HS-27A (cell line): ENCODE measurements at places on chromosomes 2 and 18.

DNA sequence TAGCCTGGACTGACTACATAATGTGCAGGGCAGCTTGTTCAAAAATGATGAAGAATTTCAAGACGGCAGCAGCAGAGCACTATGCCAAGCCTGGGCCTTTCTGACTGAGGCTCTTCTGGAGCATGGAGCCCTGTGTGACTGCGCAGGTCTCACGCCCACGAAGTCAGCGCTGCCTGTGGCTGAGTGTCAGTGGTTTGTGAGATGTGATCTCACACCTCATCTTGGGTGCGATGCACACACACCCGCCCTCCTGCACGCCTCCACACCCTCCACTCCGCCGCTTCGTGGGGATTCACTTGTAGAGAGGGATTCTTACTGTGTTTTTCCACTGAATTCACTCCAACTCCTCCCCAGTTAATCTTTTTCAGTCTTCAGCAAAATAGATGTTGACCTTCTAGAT is 103.9 kb downstream of the VIT start:
- no peak for DNase-seq

GRCh38 chr2:125745514-125745913 is 910.4 kb upstream of the GYPC start:
- no peak for DNase-seq

GRCh38 chr2:108787216-108787541 is 608 bp downstream of the CCDC138 start:
- DNase-seq: peak; percentile 12

- no peak for DNase-seq
These were observed 34.7 kb upstream of the MAP2 start for GRCh38 chr2:209389171-209389618.

DNA sequence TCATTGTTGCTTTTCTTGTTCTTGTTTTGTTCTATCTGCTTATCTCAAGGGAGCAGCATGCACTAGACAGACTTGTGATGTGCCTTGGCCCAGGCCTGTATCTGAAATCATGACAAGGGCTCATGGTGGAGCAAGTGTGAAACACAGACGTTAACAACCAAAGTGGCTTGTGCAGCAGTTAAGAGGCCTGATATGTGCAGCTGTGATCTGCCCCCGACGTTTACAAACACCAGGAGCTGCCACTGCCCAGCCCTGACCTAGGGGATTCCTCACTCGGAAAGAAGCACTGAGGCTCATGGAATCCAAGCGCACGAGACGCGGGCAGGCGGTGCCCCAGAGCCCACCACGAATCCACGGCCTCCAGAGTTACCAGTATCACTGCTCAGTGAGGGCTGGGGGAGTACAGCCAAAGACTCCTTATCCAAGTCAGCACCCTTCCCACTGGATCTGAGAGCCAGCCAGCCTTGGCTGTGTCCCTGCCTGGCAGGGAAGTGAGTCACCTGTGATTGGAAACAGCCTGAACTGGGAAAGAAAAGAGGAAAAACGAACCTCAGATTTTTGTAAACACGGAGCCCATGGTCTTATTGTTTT is 62.3 kb upstream of the SNTG2 start:
- DNase-seq: no peak

GRCh38 chr2:6071519-6071918 is 379.3 kb downstream of the SOX11 start:
- DNase-seq: no peak

DNA sequence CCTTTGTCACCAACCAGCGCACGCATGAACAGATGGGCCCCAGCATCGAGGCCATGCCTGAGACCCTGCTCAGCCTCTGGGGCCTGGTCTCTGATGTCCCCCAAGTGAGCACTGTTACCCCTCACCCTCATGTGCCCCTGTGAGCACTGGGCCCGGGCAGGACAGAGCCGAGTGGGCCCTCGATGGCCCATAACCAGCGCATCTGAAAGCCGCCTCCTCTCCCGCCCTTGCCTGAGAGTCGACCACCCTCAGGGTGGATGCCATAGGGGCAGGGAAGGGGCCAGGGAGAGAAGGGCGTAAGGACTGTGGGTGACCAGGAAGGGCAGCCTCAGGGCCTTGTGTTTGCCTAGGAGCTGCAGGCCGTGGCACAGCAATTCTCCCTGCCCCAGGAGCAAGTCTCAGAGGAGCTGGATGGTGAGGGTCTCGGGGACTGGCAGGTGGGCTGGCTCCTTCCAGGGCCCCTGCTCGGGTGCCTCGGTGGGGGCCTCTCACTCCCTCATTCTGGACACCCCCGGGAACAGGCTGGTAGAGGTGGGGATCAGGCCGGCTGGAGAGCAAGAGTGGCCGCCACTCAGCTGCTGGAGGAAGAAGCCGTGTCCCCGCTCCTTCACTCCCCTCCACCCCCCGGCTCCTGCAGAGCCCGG is 2.1 kb downstream of the PROM2 start:
- DNase-seq: no peak

- no peak for DNase-seq
These were observed 116.1 kb upstream of the ZNF516 start for GRCh38 chr18:76610933-76611749.

DNA sequence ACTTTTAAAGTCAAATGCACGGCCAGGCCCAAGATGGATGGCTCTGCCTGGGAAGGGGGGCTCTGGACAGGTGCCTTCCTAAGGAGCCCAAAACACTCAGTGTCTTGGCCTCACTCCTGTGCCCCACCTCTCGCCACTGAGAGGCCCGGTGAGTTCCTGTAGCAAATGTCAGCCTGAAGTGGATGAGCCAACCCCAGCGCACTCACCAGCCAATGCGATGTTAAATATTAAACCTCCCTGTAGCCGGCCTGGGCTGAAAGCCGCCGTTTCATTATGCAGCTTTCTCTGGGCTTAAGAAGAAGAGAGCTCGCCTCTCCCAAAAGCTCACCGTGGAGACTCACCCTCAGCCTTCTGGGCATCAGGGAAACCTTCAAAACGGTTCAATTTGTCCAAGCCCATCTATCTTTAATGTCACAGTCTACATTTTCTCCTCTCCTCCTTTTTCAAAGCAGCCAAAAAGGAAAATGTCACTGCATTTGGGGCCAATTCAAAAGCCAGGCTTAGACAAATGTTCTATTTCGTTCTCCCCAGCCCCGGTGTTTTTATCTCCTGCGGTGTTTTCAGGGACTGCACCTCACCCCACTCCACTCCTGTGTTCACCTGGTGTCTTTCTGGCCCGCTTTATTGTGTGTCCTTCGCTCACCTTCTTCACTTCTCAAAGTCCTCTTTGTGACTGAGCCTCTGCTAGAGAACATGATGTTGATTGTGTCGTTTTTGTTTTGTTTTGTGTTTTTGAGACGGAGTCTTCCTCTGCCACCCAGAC is 124.0 kb downstream of the NRP2 start:
- no peak for DNase-seq

DNA sequence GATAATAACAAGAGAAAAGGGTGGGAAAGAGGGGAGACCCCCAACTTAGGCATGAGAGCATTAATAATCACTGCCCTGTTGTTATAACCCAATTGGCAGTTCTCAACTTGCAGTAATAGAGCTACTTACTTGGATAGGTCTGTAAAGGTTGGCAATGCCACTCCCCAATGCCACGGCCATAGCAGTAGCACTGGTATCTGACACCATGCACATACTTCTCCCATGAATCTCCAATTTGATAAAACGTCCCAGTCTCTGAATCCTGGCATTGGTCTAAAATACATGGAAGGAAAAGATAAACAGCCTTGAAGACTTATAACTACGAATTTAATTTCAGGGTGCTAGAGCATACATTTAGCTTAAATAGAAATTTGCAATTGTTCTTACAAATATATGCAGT is 16.8 kb downstream of the FN1 start:
- DNase-seq: no peak

DNA sequence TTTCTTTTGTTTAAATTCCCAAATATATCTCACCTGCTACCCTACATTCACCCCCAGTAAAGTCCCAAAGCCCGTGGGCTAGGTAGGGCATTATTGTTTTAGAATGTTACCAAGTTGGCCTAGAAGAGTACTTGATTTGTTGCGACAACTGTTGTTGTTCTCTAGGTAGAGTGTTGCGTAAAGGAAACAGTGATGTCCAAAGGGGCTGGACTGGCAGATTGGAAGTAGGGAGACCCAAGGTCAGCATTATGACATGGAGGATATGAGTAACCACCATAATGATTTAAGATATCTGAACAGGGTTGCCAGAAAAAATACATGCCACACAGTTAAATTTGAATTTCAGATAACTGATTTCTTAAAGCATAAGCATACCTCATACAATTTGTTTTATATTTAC is 39.2 kb downstream of the SCN1A start:
- DNase-seq: no peak

GRCh38 chr2:148642891-148643416 is 1.6 kb upstream of the EPC2 start:
- no peak for DNase-seq

- no peak for DNase-seq
These were observed 288.6 kb upstream of the HDAC4 start for GRCh38 chr2:239689410-239689809.

DNA sequence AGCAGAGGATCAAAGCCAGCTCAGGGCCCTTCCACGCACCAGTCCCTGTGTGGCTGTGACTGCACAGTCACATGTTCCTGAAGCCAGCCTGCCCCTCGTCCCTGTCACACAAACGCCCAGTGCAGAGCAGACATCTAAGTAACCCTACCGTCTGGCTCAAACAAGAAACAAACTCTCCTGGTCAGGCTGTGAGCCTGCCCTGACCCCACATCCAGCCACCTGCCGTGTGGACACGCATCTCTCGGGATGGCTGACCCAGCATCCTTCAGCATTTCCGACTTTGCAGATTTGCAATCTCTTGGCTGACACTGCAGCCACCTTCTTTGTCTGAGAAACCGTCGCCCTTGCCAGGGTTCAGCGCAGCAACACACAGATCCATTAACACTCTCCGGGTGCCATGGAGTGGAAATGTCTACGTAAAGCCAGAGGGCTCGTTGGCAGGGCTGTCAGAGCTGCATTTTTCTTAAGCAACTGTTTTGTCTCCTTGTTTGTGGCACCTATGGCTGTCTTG is 82.3 kb upstream of the ASAP2 start:
- no peak for DNase-seq

DNA sequence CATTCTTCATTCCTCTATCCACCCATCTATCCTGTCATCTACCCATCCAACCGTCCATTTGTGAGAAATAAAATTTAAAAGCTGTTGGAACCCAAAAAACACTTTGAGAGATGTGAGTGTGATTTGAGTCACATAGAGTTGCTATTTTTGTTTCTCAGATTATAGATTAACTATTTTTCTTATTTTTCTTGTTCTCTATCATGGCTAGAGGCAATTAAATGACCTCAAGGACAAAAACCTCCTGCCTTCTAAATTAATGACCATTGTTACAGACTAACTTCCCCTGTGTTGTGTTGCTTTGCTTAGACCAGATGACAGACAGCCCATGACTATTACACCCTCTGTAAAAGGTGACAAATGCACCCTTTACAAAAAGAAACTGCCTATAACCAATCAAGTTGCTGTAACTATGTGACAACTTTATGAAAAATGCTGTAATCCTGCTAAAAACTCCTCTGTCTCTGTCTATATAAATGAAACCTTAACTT is 207.9 kb upstream of the CXCR4 start:
- DNase-seq: no peak

- no peak for DNase-seq
These were observed 49.6 kb downstream of the SPIRE1 start for GRCh38 chr18:12608301-12608700.

DNA sequence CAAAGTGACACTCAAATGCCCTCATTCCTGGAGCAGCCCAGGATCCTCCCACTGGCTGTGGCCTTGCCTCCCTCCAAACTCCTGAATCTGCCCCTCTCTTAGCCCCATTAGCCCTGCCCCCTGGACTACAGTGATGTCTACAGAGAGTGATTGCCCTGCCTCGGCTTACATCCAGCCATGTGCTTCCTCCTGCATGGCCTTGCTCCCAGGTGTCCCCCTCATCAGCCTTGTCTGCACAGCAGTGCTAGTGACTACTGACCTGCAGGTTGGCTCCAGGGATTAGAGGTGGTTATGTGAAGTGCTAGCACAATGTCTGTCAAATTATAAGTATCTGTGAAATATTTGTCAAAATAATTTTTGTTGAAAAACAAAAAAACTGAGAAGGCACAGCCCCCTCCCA is 259.1 kb upstream of the MYT1L start:
- DNase-seq: no peak

DNA sequence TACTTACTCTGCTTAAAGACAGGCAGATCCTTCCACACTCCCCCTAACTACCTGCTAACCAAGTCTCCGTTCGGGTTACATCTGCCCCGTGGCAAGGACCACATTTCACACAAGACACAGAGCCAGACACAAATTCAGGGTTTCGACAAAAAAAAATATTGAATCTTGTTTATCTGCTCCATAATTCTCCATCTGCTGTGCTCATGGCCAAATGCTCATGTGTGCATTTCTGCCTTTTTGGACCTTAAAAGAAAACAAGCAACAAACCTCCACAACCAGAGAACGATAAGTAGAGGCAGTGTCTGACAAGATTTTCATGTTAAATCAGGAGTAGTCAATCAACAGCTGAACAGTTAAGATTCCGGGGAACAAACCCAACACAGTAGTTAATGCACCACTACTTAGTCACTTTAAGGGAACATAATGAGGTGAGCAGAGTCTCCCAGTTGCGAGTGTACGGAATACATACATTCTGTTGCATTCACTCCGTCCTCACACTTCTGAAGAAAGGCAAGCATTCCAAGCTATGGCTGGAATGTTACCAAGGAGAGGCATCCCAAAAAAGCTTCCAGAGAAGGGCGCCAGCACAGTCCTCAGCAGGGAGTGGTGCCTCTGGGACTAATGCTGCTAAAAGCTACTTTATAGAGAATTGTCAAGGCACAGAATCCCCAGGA is 121.0 kb downstream of the ANKRD44 start:
- DNase-seq: no peak

GRCh38 chr2:236899950-236900640 is 185.6 kb upstream of the COPS8 start:
- no peak for DNase-seq

GRCh38 chr2:220736778-220737177 is 835.3 kb downstream of the EPHA4 start:
- DNase-seq: no peak

GRCh38 chr2:220228310-220229006 is 601.0 kb downstream of the SLC4A3 start:
- DNase-seq: peak; percentile 77

GRCh38 chr2:236626391-236627150 is 56.9 kb downstream of the ACKR3 start:
- DNase-seq: no peak

- DNase-seq: no peak
These were observed 337.8 kb upstream of the CDH2 start for GRCh38 chr18:28514699-28515098.

DNA sequence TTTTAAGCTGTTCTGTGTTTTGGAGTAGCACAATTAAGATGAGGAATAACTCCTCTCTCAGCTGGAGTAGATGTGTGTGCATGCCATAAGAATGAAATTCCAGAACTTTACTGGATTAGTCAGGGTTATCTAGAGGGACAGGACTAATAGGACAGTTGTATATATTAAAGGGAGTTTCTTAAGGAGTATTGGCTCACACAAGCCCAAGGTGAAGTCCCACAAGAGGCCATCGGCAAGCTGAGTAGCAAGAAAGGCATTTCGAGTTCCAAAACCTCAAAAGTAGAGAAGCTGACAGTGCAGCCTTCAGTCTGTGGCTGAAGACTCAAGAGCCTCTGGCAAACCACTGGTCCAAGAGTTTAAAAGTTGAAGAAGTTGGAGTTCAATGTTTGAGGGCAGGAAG is 113.7 kb downstream of the RIT2 start:
- DNase-seq: no peak
